ENCODE measurements at places on chromosomes 1 and 21.

GRCh38 chr1:27331922-27332321, 9.9 kb upstream of the SYTL1 start:
- DNase-seq: no peak

DNA sequence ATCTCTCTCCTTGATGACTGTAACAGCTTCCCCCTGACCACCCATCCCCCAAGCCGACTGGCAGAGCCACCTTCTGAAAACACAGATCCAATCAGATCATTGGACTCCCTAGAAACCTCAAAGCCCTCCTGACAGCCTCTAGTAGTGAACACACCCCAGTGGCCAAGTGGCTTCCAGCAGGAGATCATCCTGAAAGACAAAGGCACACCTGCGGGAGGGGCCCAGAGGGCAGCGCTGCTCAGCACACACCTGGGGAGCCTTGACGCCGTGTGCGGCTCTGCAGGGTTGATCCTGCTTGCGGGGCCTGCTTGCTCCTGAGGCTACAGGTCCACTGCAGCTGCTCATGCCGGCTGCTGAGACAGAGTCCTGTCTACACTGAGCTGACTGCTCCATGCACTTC, 41.5 kb downstream of the SLC66A1 start:
- DNase-seq: no peak

DNA sequence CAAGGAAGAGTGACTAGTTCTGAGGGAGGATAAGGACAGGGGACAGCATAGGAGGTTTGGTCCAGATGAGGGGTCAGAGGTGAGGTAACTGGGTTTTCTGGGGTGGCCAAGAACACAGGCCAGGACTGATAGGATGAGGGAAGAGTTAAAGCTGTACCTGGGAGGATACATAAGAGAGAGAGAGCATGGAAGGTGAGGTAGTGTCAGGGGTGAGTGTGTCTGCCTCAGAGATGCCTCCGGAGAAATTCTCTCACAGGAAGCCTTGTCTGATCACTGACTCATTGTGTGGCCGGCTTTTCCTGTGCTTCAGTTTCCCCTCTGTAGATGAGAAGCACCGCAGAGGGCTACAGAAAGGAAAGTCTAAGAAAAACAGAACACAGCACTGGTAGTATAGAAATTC, 40.2 kb downstream of the FASLG start:
- no peak for DNase-seq

DNA sequence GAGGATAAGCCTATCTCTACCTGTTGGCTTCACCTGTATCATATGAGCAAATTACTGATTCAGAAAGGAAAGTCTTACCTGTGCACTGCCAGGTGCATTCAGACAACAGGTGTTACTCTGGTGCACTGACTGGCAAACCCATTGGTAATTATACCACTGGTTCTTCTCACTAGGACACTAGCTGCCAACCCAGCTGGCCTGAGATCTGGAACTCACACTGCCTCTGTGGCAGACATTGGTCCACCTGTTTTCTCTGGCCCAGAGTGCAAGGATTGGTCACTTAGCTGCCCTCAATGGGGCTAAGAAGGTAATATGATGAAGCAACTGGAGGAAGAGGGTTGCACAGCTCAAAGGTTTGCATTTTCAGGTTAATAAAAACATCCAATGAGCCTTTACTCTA, 140.2 kb upstream of the DNAH14 start:
- DNase-seq: no peak
